Activated gamma-delta T cell treated with anti-CD3 and anti-CD28 coated beads, Interleukin-2, amount 50 U/mL, for 16 hours (primary cell): ENCODE measurements at places on chromosomes 4 and X.

GRCh38 chrX:19747652-19748610, 139.5 kb downstream of the SH3KBP1 start:
- peak; percentile 45 for DNase-seq

DNA sequence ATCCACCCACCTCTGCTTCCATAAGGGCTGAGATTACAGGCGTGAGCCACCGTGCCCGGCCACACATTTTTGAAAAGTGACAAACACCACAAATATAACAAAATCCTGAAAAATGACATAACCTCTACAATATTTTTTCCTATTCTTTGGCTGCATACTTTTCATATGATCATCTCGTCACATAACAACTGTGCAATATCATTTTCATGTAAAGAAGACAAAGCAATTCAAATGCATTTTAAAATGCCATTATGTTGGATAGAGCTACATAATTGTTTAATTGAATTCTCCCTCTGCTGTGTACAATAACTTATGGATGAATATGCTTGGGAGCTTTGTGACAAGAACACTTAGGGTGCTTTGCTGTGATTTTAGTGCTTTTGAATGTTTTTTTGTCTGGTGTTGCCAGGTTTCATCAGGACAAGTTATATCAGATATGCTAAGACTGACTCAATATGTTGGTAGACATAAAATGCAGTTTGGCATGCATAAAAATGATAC, 132.9 kb downstream of the CHIC2 start:
- DNase-seq, result no peak

- no peak for DNase-seq
Observed at GRCh38 chr4:1463927-1464540, 57.8 kb upstream of the NKX1-1 start.

DNA sequence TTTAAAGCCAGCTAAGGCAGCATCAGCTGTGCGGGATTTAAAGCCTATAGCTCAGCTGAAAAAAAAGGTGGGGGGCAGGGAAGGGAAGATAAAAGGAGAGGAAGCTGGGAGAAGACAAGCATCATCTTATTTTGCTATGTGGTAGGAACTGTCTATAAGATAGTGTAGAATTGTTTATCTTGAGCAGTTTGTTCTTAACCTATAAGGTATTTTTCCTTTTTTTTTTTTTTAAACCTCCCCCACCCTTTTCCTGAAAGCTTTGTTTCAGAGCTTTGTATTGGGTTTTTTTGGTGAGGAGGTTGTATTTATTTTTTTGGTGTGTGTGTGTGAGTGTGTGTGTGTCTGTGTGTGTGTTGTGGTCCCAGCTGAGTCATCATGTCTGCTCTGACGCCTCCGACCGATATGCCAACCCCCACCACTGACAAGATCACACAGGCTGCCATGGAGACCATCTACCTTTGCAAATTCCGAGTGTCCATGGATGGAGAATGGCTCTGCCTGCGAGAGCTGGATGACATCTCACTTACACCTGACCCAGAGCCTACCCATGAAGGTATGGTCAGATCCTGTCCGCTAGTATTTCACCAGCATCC, 531 bp downstream of the RUFY3 start:
- peak; percentile 32 for DNase-seq

DNA sequence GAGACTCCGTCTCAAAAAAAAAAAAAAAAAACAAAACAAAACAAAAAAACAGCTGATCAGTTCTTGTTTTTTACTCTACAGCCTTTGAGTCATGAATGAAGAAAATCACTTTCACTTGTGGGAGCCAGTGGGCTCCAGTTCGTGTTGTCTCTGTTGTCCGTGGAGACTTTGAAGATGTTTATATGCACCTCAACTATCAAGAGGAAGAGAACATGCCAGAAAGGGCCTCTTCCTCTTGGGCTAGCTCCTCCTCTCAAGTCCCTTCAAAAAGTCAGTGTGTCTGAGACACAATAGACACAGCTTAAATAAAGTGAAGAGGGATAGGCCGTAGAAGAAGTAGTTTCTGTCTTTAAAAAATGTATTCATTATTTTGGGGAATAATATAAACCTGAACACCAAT, 182.7 kb downstream of the KDR start:
- DNase-seq, result peak; percentile 6

GRCh38 chrX:29388509-29388908, 801.3 kb downstream of the IL1RAPL1 start:
- no peak for DNase-seq

GRCh38 chr4:163215896-163216295, 49.2 kb upstream of the NAF1 start:
- no peak for DNase-seq

DNA sequence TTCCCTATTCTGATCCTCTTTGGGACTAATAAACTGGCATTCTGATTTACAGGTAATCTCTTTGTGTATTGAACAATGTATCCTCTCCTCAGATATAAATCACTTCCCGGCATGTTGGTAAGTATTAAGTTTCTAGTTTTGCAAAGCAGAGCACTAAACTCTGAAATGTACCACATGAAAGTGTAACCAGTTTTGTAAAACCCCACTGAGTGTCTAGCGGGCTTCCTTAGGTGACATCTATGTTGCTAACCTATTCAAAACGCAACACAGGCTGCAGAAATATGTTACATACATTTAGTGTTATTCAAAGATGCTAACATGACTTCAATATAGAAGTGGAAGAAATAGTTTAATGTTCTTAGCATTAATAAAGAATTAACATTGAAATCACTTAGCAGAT, 25.2 kb downstream of the DNAJB14 start:
- DNase-seq, result no peak

DNA sequence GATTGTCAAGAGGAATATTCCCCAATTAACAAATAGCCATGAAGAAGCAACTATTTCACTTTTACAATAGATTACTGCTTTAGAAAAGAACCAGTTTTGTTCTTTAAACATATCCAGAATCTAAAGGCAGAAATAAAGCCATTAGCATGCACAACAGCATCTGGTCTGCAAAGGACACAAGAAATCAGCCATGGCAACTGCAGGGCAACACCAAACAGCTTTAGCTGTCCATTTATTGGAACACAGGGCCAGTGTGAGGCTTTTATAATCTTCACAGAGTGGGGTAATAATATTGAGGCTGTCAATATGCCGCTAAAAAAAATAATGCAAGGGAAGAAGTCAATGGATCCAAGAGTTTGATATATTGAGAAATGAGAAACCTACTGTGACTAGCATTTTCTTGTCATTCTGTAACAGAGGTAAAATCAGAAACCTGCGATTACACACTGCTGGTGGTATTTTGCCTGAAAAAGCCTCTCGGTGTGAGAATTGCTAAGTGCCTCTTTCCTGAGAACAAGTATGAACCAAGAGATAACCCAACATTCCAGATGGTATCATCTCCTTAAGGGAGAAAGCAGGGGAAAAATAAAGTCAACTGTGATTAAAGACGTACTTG, 2.7 kb upstream of the BANK1 start:
- no peak for DNase-seq

DNA sequence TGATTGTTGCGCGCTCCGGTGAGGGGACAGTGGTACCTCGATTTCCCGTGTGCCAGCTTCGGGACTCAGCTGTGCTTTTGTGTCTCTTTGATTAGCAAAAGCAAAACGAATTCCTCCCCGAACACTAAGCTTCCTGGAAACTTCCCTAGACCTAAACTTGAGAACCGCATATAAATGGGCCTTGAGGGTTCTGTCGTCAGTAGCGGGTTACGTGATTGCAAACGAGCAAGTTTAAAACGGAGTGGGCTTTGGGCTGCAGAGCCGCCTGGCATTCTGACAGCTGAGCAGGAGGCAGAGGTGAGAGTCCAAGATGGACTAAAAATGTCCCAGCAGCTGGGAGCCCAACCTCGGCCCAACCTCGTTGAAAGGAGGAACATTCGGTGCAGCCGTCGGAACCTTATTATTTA, 1.2 kb upstream of the TAPT1 start:
- DNase-seq, result no peak

DNA sequence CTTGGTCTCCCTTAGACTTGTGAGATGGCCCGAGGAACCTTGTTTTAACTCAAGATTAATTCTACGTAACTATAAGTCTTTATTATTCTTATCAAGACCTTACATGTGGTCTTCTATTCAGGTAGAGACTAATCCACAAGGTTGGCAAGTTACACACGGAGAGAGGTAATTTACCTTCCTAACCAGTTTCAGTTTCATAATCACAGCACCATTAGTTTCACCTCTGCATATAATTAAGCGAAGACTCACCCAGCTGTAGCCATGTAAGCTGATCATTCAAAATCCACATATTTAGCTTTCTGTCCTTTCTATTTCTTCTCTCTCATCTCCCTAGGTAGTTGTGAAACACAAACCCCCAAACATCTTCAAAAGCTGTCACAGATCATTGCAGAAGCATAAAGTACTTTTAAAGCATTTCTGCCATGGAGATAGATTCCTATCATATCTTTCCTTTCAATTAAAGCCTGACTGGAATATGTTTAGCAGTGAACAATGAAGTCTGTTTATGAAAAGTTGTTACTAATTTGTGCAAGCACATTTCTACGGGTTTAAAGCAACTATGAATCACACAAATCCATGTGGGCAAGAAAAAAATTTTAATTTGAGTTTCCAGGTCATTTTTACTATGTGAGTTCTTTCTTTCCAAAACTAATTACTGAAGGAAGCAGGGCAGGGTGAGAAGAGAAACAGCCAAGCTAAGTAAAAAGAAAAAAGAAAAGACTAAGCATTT, 78.5 kb downstream of the BTC start:
- DNase-seq, result no peak
